ENCODE measurements at places on chromosomes 5 and 9.
A peak's percentile ranks its signal among the peaks of the same experiment; 100 is the strongest.

- DNase-seq, result no peak
These were observed 29.3 kb upstream of the CRB2 start for GRCh38 chr9:123326662-123327093.

GRCh38 chr5:139651043-139651834 is 3.1 kb downstream of the CXXC5 start:
- DNase-seq, result no peak

DNA sequence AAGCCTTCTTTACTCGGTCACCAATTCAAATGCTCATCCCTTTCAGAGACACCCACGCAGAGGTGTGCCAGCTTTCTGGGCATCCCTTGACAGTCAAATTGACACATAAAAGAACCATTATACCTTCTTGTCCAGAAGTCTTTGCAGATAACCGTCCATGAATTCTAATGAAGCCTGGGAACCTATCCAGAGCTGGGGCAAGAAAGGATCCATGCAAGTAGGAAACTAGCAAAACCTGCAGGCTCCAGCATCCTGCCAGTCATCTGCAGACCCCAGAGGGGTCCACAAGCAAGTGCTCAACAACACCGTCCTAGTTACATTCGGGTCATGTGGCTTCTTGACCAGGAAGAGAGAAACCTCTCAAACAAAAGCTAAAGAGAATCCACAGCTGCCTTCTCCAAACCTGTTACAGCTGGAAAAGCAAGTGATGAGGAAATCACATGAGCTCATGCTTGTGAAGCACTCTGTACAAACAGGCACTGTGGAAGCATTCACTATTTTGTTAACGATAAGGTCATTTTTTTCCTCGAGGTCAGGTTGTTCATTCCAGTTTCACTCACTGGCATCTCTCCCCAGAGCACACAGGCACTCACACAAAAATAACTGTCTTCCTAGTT is 80.2 kb upstream of the DMRT1 start:
- no peak for DNase-seq

DNA sequence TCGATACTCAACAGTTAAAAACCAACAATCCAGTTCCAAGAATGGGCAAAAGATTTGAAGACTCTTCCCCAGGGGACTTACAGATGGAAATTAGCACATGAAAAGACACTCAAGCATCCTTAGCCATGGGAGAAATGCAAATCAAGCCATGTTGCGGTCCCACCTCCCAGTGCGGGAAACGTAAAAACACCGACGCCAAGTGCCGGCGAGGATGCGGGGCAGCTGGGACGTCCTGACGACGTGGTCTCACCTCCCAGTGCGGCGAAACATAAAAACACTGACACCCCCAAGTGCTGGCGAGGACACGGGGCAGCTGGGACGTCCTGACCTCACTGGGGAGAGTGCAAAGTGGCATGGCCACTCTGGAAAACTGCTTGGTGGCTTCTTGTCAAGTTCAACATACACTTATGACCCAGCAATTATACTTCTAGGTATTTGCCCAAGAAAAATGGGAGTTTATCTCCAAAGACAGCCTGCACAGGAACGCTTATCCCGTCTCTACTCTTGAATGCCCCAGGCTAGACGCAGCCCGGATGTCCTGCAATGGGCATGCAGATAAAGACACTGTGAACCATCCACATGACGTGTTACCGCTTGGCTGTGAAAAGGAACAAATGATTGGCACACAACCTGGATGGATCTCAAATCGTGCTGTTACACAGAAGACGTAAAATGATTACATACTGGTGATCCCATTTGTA is 60.1 kb upstream of the UBAC1 start:
- no peak for DNase-seq

DNA sequence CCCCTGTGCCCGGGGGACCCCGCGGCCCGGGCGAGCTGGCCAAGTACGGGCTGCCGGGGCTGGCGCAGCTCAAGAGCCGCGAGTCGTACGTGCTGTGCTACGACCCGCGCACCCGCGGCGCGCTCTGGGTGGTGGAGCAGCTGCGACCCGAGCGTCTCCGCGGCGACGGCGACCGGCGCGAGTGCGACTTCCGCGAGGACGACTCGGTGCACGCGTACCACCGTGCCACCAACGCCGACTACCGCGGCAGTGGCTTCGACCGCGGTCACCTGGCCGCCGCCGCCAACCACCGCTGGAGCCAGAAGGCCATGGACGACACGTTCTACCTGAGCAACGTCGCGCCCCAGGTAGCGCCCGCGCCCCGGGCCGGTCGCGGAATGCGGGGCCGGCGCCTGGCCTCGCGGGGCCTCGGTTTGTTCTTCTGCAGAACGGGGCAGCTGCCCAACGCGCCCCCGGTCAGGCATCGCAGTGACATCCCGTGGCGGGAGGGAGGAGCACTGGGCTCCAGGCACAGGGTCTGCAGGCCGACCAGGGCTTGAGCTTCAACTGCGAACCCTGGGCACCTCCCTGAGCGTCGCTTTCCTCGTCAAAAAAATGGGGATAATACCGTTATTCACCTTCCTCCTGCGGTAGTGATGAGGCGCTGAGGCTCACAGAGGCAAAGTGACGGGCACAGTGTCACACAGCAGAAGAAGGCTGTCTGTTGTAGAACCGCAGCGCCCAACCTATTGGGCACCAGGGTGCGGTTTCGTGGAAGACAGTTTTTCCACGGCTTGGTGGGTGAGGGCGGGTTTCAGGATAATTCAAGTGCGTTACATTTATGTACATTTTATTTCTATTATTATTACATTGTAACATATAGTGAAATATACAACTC is 777 bp downstream of the ENDOG start:
- DNase-seq, result no peak

GRCh38 chr5:122064992-122065391 is 13.1 kb downstream of the LOX start:
- DNase-seq, result no peak

GRCh38 chr9:82988488-82988887 is 74.5 kb downstream of the RASEF start:
- DNase-seq, result no peak

- DNase-seq, result no peak
These were observed 331.0 kb downstream of the GLIS3 start for GRCh38 chr9:3968891-3969290.

- DNase-seq, result peak; percentile 12
These were observed 578 bp upstream of the PSAT1 start for GRCh38 chr9:78296201-78296892.

DNA sequence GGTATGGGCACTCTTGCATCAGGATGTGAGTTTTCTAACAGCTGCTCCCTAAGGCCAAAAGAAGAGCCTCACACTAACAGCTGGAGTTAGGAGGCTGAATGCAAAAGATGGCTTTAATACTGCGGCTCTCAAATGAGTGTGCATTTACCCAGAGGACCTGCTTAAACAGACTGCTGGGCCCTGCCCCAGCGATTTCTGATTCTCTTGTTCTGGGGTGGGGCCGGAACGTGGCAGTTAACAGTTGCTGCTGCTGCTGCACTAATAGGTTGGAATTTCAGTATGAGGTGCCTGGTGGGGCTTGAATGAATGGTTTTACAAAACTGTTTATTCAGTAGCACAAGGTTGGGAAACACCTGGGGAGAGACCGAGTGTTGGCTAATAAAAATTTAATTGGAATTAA is 26.1 kb downstream of the HMGCR start:
- no peak for DNase-seq

DNA sequence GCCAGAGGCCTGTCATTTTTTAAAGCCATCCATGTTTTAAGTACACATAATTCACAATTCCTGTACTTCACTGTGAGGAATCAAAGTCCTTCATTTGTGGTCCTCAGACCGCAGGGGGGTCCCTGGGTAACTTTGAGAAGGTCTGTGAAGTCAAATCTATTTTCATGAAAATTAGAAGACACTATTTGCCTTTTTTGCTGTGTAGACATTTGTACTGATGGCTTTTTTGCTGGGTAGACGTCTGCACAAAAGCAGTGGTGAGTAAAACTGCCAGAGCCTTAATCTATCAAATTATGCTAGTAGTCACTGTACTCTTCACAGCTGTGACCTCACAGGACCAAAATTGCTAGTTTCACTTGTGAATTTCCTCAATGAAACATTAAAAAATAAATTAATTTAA is 25.7 kb downstream of the PRUNE2 start:
- no peak for DNase-seq

DNA sequence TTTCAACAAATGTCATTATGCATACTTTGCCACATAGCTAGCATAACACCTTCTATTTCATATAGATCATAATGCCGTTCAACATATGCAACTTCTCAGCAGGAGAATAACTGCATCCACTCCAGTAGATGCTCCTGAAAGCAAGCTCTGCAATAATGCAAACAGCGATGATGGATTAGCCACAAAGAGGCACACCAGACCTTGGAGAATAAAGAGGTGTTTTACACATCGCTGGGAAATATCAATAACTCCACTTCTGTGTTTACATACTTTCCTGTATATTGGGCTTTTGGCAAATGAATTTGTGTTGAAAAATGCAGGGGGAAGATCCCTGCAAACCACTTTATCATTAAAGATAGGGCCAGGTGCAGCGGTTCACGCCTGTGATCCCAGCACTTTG is 271.5 kb upstream of the PANK3 start:
- DNase-seq, result no peak

DNA sequence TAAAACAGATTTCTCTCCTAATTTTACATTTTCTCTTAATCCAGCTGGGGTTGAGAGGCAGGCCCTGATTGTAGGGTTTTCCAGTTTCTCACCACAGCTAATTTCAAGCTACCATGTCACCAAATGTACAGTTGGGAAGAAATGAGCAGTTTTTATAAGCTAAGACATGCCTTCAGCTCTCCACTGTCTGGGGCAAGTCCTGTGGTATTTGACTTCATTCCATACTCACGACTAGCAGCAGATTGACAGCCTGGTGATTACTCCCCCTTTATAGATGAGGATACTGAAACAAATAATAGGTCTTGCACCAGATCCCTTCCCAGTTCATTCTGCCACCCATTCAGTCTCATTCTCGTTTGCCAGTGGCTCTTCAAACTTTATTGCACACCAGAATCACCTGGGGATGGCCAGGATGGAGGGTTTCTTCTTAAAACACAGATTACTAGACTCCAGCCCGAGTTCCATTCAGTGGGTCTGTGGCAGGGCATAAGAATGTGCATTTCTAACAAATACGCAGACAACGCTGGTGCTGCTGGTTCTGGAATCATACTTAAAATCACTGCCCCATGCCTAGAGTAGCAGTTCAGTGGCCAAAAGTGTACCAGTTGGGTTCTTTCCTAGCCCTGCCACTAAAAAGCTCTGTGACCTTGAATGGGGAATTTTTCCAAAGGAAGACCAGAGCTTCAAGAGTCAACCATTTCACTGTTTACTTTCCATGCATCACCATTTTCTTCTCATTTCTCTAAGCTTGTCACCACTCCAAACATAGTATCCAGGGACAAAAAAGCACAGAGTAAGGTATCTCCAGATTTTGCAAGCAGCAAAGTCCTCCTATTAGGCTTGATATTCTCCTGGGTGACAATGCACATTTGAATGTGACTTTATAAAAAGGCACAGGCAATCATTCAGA is 64.3 kb downstream of the CSNK1A1 start:
- no peak for DNase-seq

GRCh38 chr9:22452415-22453010 is 5.9 kb downstream of the DMRTA1 start:
- no peak for DNase-seq

DNA sequence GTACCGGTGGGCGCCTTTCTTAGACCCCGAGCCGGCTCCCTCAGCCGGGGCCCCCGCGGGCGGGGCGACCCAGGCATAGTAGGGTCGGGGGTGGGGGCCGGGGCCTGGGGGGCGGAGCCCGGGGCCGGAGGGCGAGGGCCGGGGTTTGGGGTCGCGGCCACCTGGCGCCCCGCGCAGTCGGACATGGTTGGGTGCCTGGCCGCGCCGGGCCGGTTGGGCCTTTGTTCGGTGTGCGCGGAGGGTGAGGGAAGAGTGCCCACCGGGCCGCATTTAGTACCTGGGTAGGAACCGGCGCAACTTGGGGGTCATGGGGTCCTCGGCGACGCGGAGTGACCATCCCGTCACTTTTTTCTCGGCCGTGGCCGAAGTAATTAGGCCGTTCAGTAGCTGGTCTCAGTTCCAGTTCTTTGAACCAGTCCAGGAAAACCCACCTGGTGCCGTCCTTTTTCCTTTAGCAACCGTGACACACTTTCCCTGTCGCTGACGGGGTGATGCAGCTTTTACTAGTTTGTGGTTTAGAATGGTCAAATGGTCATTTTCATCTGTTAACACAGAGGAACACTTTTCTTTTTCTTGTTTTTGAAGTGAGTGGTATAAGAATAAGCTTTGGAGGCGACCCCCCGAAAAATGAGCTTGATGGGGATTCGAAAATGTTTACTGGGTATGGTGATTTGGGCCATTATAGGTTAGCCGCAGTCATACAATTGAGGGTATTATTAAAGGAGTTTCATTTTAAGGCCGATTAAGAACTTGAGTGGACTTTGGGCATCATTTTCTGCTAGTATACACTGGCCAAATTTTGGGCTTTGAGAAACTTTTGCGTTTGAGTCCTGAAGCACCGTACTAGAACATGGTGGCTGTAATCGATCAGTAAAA is 589 bp downstream of the CKS2 start:
- DNase-seq, result no peak

DNA sequence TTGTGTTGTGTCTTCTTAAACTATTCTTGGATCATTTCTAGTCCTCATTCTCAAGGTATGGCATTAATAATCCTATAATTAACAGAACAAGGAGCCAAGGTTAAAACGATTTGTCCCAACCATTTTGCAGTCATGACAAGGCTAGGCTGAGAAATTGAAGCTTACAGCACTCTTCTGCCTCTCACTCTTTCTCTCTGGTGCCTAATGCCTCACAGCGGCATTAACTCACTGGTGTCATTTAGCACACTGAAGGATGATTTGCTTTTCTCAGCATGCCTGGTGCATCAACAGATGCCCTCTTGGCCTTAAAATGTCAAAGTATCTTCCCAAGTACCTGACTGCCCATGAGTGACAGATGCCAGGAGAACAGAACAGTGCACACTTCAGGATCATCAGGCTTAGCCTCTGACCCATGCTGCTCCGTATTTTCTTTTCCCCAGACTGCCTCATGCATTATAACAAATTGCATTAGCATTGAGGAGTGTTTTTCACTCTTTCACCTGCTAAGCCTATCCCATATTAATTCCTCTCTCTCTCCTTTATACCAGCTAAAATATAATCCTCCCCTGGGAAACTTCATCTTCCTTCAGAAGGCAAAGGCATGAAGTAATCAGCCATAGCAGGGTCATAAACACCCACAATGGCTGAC is 61.1 kb upstream of the SV2C start:
- DNase-seq, result no peak
